ENCODE measurements at places on chromosomes 5 and 9.

- no peak for DNase-seq
These were observed 125.3 kb upstream of the IRX4 start for GRCh38 chr5:2007878-2008501.

DNA sequence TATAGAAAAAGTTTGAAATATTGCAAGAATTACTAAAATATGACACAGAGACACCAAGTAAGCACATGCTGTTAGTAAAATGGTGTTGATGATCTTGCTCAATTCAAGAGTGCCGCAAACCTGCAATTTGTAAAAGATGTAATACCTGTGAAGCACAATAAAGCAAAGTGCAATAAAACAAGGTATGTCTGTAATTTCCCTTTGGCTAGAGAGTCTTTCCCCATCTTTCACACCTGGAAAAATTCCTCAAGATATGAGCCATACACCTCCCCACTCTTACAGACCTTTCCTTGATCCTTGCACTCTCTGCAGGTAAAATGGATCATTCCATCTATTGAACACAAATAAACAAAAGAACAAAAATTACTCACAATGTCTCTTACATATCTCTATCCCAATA is 597.8 kb downstream of the EFNA5 start:
- no peak for DNase-seq

DNA sequence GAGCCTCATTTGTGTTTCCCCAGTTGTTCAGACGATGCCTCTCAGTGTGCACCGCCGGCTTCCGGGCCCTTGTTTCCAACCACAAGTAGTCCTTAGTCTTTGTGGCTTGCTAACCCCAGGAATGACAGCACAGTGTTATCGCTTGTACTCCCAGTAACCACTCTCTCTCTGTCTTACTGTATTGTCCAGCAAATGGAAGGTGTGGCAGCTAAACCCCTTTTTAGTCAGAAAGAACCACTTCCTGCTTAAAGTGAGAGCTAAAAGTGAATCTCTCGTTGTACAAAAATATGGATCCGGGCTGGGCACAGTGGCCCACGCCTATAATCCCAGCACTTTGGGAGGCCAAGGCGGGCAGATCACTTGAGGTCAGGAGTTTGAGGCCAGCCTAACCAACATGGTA is 61.3 kb downstream of the ENC1 start:
- peak; percentile 55 for DNase-seq

DNA sequence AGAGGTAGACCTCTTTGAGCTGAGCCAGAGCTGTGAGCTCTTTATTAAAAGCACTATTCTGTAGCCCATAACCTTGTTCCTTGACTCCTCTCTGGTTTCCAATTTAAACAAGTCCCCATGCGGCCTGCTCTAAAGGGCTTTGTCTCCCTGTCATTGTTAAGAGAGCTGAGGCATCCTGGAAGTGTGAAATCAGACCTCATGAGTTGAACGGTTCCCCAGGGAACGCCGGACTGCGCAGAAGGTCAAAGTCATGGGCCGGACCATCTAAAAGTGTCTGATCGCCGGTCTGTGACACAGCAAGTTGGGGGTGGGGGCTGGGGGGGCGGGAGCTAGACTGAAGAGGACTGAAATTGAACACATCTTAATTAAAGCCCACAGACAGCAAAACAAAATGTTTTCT is 265.8 kb downstream of the SLF1 start:
- no peak for DNase-seq

- no peak for DNase-seq
These were observed 169.2 kb downstream of the AUH start for GRCh38 chr9:91192381-91193086.

- DNase-seq: no peak
These were observed 74.5 kb downstream of the FBXO38 start for GRCh38 chr5:148458036-148458888.

All from stimulated activated naive CD8-positive, alpha-beta T cell treated with anti-CD3 and anti-CD28 coated beads, Interleukin-15, Interleukin-2, amounts not matched to agents 100 U/mL and 50 U/mL, for 24 hours (primary cell).